ENCODE measurements at places on chromosomes 3 and 15.
A peak's percentile ranks its signal among the peaks of the same experiment; 100 is the strongest.

GRCh38 chr15:60397772-60398445 is at the start of gene ANXA2:
Gene ANXA2 (minus strand): TSS chr15:60397986. CDS start chr15:60386075, 11,911 bp downstream.
- no peak for DNase-seq

DNA sequence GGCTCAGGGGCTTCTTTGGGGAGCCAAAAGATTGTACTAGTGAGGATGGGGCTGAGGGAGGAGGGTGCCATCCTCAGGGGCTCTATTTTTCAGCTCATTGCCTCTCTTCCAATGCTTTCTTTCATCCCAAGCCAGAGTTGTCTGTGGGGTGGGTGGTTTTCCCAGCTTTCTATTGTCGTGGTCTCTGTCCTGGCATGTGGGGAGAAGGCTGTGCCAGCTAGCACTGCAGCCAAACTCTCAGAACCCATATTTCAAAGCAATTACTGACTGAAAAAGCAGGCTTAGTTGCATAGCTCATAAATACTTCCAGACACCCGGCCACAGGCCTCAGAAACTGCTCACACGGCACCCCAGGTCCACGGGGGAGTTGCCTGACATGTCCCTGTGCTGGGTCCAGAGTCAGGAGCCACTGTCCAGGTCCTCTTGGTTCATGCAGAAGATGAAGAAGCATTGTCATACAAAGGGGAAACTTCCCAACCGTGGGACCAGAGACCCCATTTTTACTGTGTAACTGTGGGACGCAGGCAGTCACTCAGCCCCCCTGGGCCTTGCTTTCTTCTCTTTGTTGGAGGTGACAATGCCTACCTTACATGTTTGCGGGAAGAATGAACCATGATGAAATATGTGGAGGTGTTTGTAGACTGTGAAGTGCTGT is 27.6 kb downstream of the FGD5 start:
- no peak for DNase-seq

- DNase-seq = peak; percentile 26
Measured at GRCh38 chr3:42184651-42185443, 81.1 kb downstream of the CCK start.

DNA sequence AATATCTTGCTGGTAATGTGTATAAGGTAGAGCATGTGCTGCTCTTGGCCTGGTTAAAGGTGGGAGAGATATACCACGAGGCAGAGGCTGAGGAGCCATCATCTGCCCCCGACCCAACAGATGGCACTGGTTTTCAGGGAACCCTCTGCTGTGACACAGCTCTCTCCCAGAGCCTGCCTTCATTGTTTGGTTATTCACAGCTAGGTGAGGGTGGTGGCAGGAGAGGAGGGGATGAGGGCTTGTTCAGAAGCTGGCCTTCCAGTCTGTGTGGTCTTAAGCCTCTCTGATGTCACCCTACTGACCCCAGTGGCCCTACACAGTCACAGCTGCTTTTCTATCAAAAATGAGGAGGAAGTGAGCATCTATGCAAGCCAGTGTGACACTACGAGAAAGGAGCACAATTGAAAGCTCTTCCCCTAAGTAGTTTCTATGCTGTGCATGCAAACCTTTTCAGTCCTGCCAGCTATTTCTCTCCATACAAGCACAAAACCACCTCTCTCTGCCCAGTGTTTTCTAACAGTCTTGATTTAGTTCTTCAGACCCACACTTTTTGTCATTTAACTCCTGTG is 258.4 kb upstream of the AGTR1 start:
- DNase-seq = no peak

DNA sequence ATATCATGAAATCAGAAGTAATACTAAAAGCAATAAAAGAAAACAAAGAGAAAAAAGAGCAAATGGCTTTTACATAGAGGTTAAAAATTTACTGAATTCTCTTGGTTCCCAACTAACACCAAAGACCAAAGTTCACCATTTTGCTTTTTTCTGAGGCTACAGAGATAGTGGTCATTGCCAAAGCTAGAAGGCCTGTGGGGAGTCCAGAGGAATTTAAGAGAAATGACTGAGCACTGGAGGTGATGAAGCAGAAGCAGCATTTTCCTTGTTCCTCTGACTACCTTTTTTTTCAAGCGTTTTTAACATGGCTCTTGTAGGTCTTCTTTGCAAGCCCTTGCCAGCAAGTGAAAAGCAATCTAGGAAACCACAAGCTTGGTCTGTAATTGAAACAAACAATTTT is 58.2 kb downstream of the THBS1 start:
- no peak for DNase-seq

- no peak for DNase-seq
Measured at GRCh38 chr3:168823466-168823865, 727.7 kb upstream of the GOLIM4 start.

Data from BJ (cell line).